ENCODE measurements at places on chromosomes 3 and 15.
A peak's percentile ranks its signal among the peaks of the same experiment; 100 is the strongest.

DNA sequence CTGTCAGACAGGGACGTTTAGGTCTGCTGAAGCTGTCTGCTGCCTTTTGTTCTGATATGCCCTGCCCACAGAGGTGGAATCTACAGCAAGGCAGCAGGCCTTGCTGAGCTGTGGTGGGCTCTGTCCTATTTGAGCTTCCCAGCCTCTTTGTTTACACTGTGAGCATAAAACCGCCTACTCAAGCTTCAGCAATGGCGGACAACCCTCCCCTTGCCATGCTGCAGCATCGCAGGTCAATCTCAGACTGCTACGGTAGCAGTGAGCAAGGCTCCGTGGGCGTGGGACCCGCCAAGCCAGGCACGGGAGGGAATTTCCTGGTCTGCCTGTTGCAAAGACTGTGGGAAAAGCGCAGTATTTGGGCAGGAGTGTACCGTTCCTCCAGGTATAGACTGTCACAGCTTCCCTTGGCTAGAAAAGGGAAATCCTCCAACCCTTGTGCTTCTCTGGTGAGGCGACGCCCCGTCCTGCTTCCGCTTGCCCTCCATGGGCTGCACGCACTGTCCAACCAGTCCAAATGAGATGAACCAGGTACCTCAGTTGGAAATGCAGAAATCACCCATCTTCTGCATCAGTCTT, 71.4 kb downstream of the SPSB4 start:
- DNase-seq = no peak

DNA sequence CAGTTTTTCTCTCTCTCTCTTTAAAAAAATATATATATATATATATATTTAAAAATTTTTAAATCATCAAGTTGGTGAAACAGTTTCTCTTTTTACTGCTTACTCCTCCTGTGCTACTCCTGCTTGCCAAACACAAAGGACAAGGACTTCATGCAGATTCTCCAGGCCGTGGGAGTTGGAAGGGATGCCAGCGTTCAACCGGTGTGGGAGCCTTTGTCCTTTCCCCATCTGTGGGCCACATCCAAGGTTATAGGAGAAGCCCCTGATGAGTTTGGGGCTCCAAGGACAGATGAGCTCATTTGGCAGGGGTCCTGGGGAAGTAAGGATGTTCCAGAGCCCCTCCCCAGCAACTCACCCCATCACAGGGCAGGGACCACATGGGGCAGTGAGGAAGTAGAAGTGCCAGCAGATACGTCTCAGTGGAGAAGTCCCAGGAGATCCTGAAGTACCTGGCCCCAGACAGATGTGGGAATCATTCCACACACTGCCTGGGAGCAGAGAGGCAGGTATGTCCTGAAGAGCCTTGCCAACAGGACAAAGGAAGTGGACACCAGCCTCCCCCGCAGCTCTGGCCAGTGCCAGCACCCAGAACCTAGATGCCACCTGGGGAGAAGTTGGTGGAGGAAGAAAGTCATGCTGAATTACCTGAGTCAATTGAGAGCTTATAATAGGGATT, 36.6 kb downstream of the CCK start:
- DNase-seq = no peak

DNA sequence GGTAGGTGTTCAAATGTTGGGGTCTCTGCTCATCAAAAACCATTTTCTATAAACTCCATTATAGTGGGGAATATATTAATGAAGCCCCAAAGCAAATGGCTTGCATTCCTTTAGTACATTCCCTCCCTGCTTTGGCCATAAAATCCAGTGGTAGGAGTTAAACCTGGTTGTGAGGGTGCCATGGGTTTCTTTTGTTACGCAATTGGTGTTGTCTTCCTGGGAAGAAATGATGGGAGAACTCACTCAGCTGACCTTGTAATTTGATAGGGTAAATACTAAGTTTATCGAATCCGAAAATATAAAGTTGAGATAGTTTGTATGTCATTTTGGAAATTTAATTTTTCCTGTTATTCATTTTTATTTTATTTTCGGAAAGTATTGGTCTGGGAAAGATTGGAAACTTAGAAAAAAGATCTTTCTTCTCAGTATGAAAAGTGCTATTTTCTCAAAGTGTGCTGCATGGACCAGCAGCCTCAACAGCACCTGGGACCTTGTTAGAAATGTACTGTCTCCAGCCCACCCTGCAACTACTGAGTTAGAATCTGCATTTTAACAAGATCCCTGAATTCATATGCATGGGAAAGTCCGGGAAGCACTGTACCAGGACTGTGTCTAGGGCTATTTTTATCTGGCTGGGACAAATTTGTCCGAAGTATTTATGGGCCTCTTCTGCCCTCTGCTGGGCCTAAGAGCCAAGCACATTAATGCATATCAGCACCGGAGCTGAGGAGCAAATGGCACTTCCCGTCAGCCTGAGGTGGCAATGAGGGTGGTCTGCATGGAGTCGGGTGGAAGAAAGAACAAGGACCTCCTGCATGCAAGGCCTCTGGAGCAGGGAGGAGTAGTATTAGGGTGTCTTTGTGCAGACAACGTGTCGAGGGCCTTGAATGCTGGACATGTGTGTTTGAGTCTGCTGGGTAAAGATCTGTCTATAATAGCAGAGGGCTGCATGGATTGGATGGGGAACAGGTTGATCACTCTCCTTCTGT, 54.7 kb downstream of the FAM81A start:
- DNase-seq = peak; percentile 16

- no peak for DNase-seq
Observed at GRCh38 chr3:193011958-193012357, 94.3 kb upstream of the MB21D2 start.

DNA sequence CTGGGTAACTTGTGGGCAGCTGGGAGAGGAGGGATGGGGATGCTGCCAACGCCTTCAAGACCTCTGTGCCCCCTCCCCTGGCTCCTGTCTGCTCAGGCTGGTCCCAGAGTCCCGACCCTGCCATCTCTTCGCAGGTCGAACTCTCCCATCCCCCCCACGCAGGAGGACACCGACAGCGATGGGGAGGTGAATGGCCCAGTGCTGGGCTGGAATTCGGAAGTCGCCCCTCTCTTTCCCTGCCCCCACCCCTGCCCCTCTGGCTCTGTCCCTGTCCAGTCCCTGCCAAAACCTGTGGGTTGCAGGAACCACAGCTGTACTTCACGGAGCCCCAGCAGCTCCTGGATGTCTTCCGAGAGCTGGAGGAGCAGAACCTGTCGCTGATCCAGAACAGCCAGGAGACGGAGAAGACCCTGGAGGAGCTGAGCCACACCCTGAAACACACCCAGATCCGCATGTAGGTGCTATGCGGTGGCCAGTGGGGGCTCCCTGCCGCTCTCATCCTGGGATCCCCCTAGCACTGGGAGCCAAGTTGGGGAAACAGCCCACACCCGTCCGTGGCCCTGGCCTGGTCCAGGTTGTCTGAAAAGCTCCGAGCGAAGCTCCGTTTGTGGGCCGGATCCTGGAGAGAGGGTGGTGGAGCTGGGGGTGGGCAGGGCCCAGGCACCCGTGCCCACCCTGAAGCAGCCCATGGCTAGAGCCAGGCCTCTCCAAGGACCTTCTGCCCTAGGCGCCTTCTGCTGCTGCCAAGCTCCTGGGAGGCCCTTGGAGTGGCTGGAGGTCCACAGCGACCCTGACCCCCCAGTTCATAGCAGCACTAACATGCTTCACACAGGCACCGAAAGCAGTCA, 28.7 kb downstream of the CFAP100 start:
- no peak for DNase-seq

DNA sequence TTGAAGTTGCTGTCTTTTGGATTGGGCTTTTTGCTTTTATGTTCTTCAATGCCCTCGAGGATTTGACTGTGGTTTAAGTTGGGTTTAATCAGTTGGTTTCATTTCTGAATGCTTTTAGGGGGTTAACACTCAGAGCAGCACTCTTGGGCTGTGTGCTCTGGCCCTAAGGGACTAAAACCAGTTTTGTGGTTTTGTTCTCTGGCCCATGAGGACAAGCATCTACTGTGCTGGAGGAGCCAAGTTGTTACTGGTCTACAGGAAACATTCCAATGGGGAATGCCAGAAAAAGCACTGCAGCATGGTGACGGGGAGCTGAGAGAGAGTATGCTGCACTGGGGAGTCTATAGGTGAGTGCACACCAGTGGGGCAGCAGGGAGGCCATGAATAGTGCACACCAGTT, 596.9 kb downstream of the ZBBX start:
- DNase-seq = no peak

GRCh38 chr15:64138331-64138941, 13.1 kb upstream of the SNX22 start:
- no peak for DNase-seq

GRCh38 chr3:195573611-195574496, 9.9 kb downstream of the APOD start:
- DNase-seq = no peak
